ENCODE measurements at places on chromosomes 6 and 20.

DNA sequence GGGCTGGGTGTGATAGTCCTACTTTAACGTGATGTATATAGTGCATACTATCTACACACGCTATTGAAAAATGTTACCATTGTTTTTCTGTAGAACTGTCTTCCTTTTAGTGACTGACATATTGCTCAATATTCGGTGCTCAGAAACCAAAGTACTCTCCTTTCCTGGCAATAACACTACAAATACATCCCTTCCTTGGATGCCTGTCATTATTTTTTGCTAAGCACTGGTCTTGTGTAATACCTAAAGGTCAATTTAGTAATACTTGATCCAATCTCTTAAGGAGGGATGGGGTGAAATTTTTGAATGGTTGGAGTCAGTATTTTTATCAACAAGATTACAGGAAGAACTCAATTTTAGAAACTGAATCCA, 23.9 kb downstream of the CNR1 start:
- DNase-seq: no peak

GRCh38 chr20:19935842-19936241, 81.3 kb upstream of the NAA20 start:
- no peak for DNase-seq

DNA sequence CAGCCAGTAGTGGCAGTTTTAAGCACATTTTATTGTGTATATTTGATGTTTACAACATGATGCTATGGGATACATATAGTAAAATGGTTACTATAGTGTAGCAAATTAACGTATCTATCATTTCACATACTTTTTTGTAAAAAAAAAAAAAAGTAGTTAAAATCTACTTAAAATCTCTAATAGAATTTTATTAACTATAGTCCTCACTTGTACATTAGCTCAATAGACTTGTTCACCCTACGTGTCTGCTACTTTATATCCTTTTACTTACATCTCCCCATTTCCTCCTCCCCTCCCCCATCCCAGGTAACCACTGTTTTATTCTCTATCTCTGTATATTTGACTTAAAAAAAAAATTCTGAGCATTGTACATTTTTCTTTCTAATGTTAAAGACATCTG, 23.0 kb downstream of the GTPBP2 start:
- no peak for DNase-seq

DNA sequence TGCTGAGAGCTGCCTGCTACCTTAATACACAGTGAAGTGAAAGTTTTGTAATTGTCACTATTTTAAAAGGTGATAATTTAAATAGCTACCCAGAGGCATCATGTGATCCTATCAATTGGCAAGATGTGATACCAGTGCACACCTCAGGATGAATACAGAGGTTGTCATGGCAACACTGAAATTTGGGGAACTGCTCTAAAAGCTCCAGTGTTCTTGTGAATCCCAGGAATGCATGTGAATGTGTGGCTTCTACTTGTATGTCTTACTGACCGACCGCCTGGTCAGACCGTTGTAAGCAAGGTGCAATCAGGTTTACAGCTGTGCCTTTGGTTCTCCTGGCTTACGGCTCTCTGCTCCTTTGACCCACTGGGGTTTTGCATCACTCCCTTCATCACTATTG, 146.3 kb upstream of the GJE1 start:
- DNase-seq: no peak

GRCh38 chr6:140970485-140970884, 1162.2 kb upstream of the GJE1 start:
- no peak for DNase-seq

Measured in hematopoietic multipotent progenitor cell treated with erythropoietin and hydrocortisone succinate and interleukin-3 and kit ligand, for 8 days (in vitro differentiated cells).